AG04449 (cell line): ENCODE measurements at places on chromosomes 5 and 9.

GRCh38 chr9:3012842-3013241 is 168.9 kb upstream of the PUM3 start:
- DNase-seq, result no peak

GRCh38 chr5:163916861-163917260 is 411.4 kb downstream of the MAT2B start:
- no peak for DNase-seq

GRCh38 chr5:161302559-161302958 is 244.0 kb downstream of the GABRB2 start:
- no peak for DNase-seq

- no peak for DNase-seq
These were observed 69.6 kb downstream of the GABBR2 start for GRCh38 chr9:98639133-98639532.

GRCh38 chr9:38092200-38092524 is 23.1 kb upstream of the SHB start:
- DNase-seq, result no peak

- no peak for DNase-seq
These were observed 3.5 kb downstream of the LHX2 start for GRCh38 chr9:124014956-124015660.

DNA sequence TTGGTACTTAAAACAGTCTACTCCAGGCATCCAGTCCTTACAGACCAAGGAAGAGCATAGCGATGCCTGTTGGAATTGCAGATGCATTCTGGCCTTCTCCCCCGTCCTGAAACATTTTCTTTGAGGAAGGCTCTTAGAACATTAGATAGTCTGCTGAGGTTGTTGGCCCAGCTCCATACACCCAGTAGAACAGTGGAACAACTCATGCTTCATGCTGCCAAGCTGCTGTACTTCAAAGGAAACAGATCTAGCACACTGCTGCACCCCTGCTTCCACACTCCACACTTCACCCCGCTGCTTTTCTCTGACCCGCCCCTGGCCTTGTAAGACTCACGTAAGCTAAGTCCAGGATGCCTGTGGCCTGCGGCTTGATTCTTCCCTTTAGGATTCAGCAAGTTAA is 33.4 kb upstream of the NCS1 start:
- peak; percentile 86 for DNase-seq

DNA sequence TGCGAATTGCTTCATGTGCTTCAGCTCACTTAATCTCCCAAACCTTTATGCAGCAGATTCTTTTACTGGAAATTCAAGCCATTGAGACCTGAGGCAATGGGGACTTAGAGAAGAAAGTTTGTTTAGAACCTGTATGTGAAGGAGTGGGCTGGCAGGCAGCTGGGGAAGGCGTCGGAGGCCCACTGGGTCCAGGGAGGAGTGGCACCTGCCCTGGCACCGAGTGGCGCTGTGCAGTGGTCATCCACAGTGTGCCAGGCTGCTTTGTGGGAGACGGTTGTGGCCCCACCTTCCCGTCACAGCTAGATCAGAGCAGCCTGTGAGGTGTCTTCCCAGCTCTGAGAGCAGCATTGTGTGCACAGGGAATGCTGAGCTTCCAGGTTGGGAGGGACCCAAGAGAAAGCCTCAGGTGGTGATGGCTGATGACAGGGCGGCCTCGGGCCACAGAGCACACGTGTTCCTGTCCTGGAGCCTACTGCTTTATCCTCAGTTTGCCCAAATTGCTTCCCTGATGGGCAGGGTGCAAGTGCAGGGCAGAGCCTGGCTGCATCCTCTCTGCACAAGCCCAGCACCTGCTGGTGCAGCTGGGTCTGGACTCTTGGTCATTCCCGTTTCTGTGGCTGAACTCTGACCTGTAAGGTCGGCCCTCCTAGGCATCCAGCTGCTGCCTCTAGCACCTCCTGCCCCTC is 175.2 kb downstream of the CACNA1B start:
- no peak for DNase-seq

DNA sequence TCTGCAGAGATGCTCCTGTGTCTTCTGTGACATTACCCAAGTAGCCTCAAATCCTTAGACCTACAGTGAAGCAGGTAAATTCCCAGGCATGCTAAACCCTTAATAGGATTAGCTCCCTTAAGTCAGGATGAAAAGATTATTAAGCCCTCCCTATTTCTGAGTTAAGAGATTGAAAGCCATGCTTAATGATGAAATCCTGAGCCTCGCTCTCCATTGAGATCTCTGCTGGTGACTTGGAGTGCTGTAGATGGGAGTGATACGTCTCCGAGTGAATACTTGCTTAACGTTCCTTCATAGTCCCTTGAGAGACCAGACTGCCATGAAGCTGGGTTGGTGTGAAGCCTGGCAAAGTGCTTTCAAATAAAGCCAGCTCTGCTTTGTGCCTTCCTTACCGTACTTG is 34.2 kb downstream of the AOPEP start:
- DNase-seq, result no peak

- DNase-seq, result no peak
These were observed 45.8 kb upstream of the GRAMD2B start for GRCh38 chr5:126377424-126377823.

GRCh38 chr9:127848756-127849504 is 5.5 kb downstream of the ENG start:
- DNase-seq, result no peak

DNA sequence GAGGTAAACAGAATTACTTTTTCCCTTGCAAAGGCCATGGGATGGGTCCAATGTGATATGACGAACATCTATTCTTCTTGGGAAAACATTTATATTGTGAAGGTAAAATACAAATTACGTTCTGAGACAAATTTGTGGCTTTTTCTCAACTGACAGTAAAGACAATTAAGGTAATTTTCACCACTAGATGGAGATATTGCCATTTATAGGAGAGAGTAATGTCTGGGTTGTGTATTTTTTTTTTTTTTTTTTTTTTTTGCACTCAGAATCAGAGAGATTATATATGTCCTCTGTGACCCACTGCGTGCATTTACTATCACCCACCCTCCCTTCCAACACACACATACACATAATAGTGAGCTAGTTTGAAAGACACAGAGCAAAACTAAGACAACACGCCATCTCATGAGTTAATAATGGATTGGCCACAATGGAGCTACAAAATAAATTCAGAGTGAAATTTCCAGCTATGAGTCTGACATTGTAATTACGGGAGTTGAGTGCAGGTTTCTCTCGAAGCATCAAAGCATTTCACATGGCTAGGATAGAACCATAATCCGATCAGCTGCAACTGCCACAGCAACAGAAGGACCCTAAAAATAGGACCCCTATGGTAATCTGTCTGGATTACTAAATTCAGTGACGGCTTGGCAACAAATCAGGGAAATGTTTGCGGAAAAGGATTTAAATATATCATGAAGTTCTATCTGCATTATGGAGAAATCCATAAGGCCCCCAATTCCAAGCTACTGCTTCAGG is 49.2 kb downstream of the ANXA1 start:
- no peak for DNase-seq

DNA sequence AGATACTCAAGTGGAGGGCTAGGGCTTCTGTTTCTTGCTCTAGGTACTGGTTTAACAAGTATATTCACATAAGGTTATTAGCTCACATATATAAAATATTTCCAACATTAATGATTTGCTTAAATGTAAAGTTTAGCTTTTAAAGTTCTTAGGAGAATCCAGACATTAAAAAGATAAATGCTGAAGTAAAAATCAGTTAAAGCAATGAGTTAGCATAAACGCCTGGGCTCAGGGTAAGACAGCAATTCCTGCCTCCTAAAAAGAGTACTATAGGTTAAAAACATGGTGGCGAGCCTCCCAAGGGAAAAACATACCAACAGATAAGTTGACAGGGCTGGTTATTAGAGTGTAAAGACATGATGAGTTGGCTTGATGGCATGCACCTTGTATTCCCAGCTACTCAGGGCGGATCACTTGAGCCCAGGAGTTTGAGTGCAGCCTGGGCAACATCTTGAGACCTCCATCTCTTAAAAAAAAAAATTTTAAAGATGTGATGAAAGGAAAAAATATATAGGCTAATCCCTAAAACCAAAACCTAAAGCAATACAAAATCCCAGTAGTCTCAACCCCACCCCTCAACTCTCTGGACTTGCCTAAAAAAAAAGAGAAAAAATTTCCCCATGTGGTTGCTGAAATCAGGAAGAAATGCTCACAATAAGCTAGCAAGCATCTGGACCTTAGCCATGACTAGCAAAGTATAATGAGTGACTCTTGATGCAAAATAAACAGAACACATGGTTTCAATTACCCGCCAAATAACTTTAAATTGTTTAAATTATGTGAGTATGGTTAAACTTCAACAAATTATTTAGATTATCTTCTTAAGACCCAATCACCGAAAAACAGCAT is 3.6 kb downstream of the GOLPH3 start:
- DNase-seq, result peak; percentile 42

DNA sequence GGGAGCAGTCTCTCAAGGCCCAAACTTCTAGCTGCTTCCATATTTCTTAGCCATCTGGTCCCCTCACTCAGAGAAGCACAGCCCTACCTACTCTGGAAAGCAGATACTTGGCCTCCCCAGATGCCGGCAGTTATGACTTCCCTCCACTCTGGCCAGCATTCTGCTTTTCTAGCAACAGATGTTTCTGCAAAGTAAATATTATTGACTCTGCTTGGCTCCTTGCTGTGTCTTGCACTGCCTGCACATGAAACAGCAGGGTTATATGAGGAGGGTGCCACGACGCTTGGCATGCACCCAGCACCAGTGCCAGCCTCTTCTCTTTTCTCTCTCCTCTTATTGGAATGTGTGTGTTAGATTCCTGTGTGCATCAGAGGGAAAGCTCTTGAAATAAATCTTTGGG is 99.7 kb downstream of the ARHGAP26 start:
- no peak for DNase-seq

GRCh38 chr9:36543916-36544315 is 28.8 kb upstream of the MELK start:
- DNase-seq, result no peak

DNA sequence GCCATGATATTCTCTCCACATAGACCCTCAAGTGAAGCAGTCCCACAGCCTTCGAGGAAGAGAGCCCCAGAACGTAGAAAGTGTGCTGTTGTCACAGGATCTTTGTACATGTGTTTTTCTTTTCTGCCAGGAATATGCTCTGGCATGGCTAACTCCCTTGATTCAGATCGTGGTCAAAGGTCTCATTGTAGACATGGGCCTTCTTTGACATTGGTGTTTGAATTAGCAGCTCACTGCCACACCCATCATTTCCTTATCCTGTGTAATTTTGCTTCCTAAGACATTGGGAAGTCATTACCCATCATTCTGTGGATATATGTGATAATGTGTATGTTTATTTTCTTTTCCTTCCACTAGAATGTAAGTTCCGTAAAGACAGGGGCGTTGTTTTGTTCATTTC is 25.5 kb downstream of the MTRR start:
- DNase-seq, result no peak

DNA sequence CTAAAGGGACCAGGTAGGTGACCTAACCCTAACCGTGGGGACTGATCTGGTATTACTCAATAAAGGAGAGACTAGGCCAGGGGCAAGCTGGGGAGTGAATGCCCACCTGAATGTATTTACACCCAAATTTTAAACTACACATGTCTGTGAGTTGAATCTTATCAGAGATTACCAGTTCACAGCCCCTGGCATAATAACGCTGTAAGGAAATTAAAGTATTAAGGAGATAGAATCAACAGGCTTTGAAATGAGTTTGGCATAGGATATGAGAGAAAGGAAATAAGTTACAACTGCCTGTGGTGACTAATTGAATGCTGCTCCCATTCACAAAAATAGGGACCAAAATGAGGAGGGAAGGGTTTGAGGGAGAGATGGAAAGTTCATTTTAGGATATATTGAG is 593.3 kb downstream of the CSNK1G3 start:
- DNase-seq, result no peak
